ENCODE measurements at places on chromosomes 2 and 18.

DNA sequence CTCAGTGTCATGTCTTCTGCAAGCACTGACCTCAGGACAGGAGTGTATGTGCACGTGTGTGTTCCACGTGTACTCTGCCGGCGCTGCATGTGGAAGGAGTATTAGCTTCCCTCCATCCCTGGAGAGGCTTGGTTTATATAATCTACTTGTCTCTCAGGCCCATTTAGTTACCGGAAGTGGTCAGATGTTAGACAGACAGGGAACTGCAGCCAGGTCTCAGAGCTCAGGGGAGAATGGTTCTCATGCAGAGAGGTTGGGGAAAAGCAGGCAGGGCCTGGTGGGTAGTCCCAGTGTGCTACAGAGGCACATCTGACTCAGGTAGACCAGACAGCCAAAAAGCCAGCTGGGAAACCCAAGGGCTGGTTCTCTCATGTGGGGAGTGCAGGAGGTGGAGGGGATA is 167.9 kb downstream of the CTIF start:
- no peak for DNase-seq

DNA sequence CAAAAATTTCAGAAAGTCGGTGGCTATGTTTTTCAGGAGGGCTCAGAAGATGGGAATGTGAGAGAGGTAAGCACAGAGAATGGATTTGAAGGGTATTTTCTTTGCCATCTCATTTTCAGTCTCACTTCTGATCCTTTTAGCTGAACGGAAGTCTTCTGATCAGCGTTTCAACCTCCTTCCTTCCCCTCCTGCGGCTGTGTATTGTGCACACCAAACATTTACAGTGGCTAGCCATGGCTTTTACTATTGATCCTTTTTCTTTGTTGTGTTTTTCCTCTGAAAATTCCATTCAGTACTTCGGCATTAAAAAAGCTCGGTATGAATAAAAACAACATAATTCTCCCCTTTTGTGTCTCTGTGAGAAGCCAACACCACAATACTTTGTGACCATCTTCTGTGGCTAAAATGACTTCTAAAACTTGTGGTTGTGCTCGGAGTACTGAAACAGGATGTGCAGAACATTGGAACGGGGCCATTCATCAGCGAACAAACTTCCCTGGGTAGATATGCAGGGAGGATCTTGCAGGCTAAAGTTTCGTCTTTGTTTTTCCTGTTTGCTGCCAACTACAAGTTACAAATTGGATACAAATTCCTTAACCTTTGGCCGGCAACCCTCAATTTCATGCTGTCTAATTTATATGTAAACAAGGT is 260.8 kb upstream of the FAM98A start:
- DNase-seq, result no peak

- DNase-seq, result peak; percentile 19
Measured at GRCh38 chr2:7083580-7084509, 166.6 kb downstream of the RNF144A start.

GRCh38 chr2:127589358-127589757 is 53.9 kb downstream of the MYO7B start:
- no peak for DNase-seq

- DNase-seq, result no peak
Measured at GRCh38 chr18:9380621-9381395, 46.2 kb downstream of the TWSG1 start.

GRCh38 chr2:9815076-9815475 is 28.2 kb upstream of the TAF1B start:
- DNase-seq, result no peak

GRCh38 chr2:10482913-10483312 is 34.8 kb upstream of the ODC1 start:
- no peak for DNase-seq

- peak; percentile 78 for DNase-seq
Measured at GRCh38 chr2:8803658-8804379, 33.6 kb downstream of the KIDINS220 start.

- DNase-seq, result no peak
Measured at GRCh38 chr2:222949690-222950323, 89.0 kb downstream of the ACSL3 start.

GRCh38 chr2:39069136-39069515 is 51.7 kb downstream of the SOS1 start:
- peak; percentile 22 for DNase-seq

DNA sequence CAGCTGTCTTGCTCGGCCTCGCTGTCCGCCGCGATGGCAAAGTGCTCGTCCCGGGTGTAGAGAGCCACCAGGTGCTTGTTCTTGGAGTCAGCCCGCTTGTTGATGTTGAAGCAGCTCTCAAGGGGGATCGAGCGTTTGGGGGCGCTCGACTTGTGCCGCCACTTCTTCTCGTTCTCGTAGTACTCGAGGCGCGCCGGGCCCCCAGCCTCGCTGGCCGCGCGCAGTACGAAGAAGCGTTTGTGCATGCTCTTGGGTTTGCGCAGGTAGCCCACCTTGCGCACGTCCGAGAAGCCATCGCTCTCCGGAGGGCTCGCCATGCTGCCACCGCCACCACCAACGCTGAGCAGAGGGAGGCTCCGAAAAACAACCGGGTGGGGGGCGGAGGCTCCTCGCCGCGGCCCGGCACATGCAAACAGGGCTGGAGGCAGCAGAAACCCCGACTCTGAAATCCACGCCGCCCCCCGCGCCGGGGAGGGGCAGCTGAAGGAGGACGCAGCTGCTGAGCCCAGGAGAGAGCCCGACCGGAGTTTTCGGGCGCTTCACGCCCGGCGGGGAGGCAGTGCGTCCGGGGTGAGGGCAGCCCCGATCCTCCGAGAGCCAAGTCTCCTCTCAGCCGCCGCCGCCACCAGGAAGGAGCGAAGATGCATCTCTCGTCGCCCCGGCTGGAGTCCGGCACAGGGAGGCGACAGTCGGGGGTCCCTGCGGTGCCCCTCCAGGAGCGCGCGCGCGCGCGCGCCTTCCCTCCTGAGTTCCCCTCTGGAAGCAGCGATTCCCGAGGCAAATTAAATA is 1.0 kb downstream of the IRS1 start:
- peak; percentile 48 for DNase-seq

Measured in activated naive CD4-positive, alpha-beta T cell treated with anti-CD3 and anti-CD28 coated beads for 36 hours (primary cell).